Stimulated activated CD8-positive, alpha-beta memory T cell treated with anti-CD3 and anti-CD28 coated beads, Interleukin-2, amount 100 ng/mL, for 48 hours (primary cell): ENCODE measurements at places on chromosomes 3 and 15.
A peak's percentile ranks its signal among the peaks of the same experiment; 100 is the strongest.

DNA sequence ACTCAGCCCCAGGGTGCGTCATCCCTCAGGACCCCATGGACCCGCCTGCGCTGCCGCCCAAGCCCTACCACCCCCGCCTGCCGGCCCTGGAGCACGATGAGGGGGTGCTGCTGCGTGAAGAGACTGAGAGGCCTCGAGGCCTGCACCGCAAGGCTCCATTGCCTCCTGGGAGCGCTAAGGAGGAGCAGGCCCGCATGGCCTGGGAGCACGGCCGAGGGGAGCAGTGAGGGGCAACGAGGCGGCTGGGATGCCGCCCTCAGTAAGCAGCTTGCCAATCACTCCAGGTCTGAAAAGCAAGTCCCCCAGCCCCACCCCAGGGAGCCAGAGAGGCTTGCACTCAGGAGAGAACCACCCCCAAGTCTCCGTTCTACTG lies 3.8 kb upstream of the MANF start:
- no peak for DNase-seq

DNA sequence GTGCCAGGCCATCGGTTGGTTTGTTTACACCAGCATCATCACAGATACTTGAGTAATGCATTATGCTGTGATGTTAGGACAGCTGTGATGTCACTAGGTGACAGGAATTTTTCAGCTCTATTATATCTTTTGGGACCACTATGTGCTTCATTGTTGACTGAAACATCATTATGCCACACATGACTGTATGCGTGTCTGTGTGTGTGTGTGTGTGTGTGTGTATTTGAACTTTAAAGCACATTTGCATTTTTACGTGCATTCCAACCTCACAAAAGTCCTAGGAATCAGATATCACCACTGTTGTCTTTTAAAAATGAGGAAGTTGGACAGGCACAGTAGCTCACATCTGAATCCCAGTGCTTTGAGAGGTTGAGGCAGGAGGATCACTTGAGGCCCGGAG lies 223.0 kb downstream of the TBL1XR1 start:
- no peak for DNase-seq

- no peak for DNase-seq
These were observed 112.6 kb downstream of the DNAJB8 start for GRCh38 chr3:128353991-128354687.

DNA sequence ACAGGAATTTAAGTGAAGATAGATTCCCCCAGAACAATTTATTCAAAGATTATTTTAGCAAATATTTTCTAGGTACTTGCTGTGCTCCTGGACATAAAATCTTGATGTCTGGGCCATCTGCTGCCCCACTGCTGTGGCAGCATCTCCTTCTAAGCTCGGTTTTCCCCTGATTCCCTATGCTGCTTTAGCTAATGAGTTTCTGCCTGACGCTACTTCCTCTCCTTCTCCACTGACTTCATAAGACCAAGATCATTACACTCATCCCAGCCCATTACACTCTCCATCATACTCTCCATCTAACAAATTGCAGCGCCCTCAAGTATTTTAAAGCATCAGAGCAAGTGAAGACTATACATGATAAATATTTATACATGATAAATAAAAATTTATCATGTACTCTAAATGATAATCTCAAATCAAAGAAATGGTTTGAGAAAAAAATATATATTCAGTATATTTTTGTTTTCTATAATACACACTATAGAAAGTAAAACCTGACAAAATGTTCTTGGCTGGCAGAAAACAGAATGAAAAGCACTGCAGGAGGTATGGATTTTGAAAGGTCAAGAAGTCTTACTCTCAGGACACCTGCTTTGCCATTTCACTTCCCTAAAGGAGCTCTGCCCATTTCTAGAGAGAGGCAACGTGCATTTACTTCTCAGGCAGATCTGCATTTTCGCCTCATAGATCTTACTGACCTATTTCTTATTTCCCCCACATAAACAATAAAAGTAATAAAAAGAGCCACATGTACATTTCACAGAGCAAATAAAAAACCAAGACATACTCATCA lies 232.0 kb downstream of the KCNMB2 start:
- no peak for DNase-seq

GRCh38 chr15:25435474-25436243 lies 3.2 kb downstream of the UBE3A start:
- no peak for DNase-seq

DNA sequence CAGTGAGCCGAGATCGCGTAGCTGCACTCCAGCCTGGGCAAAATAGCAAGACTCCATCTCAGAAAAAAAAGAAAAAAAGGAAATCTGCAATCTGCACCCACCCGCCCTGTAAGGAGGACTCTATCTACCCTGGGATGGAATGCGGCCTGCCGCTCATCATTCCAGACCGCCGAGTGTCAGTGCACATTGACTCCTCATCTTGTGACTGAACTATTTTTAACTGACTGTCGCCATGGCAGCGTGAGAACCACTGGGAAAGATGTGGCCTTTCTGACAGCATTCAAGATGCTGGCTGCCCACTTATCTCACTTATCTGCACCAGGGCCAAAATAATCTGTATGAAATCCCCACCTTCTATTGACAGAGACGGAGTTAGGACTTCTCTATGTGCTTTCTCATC lies 38.8 kb upstream of the ANKRD34C start:
- no peak for DNase-seq

DNA sequence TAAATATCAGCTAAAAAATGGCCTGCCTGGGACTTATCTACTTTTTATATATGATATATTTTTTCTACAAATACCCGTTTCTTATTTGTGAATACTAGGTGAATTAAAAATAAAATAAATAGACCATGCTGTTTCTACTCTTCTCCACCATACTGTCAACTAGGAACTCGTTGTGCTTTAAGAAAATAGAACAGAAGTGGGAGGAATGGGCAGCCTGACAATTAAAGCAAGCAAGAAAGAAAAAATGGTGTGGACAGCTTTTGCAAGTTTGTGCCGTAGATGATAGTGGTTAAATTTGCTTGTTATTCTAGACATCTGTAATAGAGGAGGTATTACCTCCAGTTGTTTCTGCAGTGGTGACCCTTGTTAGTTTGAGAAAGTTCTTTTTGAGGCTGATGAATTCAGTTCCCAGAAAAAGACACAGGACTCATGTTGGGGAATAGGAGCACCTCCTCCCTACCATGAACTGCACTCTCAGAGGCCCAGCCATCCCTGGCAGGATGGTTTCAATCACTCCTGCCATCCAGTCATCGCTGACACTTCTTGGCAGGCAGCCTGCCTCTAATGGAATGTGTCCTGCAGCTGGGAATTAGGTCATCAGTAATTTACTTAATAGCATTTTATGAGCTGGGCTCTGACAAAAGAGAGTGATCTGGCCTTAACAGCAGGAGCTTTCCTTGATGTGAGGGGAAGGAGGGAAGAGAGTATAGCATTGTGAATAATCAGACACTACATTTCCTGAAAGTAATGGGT lies 105.0 kb upstream of the GAP43 start:
- DNase-seq = no peak

DNA sequence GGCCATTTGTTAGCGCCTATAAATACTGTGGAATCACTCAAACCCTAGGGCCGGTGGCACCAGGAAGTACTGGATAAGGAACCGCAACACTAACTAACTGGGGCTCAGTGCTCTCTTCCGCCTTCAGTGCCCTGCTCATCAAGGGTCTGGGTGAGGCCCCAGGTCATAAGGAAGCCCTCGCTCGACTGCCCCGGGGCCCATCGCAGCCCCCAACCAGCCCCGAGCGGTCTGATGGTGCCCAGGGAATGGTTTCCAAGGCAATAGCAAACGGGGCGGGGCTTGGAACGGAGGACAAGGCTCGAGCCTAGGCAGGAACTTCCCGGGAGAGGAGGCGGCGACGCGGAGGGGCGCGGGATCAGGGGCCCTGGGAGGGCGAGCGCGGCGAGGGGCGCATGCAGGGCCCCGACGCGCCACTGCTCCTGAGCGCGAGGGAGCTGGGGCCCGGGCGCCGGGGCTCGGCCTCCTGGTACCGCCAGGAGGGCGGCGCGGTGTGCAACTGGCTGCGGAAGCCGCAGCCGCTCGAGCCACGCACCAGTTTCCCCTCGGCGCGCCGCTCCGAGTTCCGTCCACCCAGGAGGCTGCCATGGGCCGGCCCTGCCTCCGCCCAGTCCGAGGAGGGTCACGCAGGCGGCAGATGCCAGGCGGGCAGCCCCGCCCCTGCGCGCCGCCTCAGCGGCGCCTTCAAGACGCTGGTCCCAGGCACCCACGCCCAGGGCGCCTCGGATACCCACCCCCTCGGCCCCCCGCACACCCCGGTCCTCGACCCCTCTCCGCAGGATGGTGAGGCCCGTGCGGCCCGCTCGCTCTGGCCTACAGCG lies at the start of gene TTLL3:
TTLL3 (plus strand) TSS at position 648 of the 818 bp plus-strand sequence. CDS start 400 bp downstream, outside the sequence.
- peak; percentile 26 for DNase-seq

DNA sequence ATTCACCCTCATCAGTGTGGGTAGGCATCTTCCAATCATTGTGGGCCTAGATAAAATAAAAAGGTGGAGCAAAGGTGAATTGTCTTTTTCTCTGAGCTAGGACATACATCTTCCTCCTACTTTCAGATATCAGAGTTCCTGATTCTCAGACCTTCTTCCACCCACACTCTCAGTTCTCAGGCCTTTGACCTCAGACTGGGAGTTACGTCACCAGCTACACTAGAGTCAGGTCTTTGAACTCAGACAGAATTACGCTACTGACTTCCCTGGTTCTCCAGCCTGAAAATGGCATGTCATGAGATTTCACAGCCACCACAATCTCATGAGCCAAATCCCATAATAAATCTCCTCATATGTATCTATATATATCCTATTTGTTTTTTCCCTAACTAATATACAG lies 39.0 kb downstream of the STRIT1 start:
- DNase-seq = no peak

DNA sequence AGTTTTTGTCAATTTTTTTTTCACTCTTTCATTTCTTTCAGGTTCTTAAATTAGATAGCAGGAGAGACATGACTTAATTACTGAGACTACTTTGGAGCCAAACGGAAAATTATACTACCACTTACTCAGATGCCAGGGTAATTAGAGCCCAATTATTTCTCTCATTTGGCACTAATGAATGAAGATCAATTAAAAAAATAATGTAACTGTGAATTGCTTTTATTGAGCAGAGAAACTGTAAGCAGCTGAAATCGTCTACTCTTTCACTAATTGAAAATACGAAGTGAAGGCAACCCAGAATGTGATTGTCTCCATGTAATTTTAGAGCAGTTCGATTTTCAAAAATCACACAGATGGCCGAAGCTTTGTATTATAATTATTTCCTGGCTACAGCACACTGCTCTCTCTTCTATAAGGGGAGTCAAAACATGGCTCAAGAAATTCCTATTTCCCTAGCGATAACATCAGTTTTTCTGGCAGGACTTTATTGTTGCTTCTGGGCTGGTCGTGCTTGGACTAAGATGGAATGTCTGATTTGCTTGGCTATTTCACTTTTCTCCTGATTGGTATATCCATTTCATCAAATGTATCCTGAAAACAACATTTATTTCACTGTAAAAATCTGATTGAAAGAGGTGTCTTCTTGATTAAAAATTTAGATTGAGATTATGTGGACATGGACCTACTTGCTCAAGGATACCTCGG lies 55.8 kb upstream of the PDZRN3 start:
- DNase-seq = no peak

DNA sequence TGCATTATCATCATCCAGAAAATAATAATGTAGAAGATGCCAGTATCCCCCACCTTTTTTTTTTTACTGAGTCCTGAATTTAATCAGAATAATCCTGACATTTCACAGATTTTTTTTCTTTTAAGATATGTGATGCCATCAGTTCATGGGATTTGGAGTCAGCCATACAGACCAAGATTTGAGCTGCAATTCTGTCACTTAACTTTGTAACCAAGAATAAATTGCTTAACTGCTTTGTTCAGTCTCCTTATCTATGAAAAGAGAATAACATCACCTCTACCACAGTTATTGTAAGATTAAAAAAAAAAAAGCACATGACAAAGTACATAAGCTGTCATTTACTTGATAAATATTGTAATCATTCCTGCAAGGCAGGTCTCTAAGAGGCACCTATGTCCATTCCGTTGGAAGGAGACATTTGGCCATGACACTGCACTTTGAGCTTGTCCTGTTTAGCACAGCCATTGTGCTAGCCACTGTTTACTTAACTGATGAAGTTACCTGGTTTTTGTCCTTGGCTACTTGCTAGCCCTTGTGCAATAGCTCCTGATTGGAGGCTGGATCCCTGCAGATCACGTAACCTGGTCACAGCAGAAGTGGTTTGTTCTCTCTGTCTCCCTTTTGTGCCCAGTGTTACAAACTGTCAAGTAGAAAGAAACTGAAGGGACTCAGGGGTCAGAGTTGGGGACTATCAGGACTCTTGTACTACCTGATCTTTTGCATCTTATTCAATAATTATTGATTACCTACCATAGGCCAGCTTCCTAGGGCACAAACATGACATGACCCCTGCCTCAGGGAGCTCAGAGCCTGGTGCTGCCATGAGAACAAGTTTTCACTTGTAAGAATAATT lies 306.0 kb downstream of the WDR72 start:
- DNase-seq = no peak

DNA sequence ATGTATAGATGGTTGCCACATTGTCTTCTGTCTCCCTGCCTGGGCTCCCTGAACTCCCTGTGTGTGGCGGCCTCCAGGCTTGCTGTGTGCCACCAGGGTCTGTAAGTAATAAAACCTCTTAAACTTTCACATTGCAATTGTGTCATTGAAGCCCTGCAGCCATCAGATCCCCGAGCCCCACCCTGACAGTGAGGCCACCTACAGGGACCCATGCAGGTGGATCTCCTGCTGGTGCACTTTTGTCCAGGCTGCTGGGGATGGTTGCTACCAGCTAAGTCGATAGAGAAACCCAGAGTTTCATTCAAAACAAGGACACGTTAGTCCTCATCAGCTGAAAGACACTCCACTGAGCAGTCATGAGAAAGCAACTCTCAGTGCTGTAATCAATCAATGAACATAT lies 133.6 kb upstream of the PRICKLE2 start:
- no peak for DNase-seq

DNA sequence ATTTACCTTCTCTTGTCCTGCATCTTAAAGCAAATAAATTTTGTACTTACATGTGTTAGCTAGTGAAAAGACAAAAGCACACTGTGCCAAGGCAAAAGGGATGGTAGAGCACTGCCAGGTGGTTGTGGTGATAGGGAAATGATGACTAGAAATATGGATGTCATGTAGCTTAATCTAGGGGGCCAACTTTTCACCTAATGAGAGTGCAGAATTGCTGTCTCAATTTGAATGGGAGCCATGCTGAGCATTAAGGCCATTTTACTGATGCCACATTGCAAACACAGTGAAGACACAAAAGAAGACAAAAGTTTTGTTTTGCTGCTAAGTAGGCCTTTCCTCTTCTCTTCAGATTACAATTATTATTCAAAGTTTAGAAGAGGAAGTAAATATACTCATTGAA lies 274.7 kb downstream of the PDCD6IP start:
- DNase-seq = no peak

DNA sequence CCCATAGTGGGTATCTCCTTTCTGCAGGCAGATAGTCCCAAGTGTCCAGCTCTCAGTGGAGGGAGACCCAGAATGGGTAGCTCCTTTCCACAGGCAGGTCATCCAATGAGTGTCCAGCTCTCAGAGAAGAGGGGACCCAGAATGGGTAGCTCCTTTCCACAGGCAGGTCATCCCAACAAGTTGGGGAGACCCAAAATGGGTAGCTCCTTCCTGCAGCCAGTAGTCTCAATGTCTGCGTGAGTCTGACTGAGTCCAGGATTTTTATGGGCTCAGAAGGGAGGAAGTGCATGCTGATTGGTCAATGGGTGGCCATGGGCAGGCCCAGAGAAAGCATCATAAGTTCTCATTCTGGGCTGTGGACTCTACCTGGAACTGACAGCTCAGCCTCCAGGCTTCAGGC lies 150.7 kb upstream of the P2RY1 start:
- DNase-seq = no peak

- no peak for DNase-seq
These were observed 70.6 kb downstream of the SMAD6 start for GRCh38 chr15:66772604-66773128.

GRCh38 chr15:44882499-44882968 lies 74.0 kb upstream of the TERB2 start:
- peak; percentile 1 for DNase-seq
